SHP77 (cell line): ENCODE measurements at places on chromosomes 1 and 21.

DNA sequence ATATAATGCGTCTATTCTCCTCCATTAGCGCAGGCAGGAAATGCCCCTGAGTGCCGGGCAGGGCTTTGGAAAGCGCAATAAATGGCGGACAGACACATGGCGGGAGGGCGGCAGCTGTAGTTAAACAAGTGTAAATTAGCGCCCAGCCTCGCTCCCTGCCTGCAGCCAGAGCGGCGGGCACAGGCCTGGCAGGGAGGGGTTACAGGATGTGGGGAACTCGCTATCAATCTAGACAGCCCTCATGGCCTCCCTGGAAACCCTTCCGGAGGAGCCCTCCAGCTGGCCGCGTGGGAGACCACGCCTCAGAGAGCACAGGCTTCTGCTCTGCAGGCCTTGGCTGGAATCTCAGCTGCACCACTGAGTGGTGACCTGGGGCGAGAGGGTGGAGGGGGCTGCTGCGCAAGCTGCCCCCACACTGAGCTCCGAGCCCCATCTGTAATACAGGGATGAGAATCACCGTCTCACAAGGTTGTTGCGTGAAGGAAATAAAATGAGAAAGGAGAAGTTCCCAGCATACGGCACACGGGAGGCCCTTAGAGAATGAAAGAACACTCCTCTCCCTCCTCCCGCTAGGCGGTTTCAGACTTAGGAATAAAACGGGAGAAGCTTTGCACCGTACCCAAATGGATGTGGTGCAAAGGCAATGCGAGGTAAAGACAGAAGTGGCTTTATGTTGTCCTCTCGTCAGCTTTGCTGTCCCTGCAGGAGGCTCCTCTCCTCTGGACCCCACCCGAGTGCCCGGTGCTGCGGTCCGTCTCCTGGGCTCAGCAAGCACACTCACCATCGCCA is 167.2 kb upstream of the POU3F1 start:
- DNase-seq, result no peak

- DNase-seq, result no peak
These were observed 16.3 kb downstream of the CAPZB start for GRCh38 chr1:19469004-19469403.

DNA sequence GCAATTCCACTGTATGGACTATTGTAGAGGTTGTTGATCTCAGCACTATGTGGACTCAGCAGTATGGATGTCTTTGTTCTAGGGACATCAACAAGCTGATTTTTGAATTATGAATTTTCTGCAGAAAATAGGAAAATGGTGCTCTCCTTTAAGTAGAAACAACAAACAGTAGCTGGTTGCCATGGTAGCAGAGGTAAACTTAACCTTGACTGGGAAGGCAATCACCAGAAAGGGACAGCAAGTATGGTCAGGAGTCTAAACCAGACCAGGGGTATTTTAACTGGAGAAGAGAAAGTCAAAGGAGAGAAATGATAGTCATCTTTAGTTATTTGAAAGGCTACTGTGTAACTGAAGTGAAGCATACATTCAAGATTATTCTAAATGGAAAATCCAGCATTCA is 22.3 kb downstream of the WLS start:
- no peak for DNase-seq

DNA sequence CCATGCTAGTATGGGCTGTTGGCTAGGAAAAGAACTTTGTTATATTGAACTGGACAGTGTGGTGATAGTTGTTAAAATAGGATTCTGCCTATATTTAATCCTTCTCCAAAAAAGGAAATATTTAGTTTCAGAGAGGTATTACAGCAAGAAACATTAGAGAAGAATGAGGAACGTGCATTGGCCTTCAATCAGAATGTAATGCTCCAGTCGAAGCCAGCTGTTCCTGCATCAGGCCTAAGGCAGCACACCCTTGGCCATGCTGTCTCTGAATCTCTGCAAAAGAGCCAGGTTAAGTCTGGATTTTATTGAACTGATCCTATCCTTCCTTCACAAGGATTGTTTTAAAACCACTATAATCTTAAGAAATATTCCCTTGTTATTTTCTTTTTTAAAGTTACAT is 35.3 kb upstream of the RALGPS2 start:
- no peak for DNase-seq
